ENCODE measurements at places on chromosomes 6 and 20.

GRCh38 chr6:141359953-141360352, 772.8 kb upstream of the GJE1 start:
- no peak for DNase-seq

DNA sequence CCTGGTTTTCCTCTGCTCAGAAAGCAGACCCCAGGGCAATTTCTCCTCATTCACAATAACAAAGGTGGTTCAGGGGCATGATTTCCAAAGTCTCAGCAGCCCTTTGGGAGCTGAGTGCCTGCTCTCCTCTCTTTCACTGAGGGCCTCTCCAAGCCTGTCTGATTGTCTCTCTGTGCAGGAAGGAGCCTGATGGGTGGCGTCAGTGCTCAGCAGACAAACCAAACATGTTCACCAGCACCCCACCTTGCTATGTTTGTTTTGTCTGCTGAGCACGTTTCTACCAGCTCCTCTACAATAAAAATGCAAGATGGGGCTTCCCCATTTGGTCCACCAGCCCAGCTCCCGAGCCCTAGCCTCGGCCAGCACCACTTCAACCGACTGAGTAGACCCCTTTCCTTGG, 25.4 kb upstream of the TCP11 start:
- no peak for DNase-seq

GRCh38 chr6:20647585-20647984, 113.3 kb downstream of the CDKAL1 start:
- no peak for DNase-seq

DNA sequence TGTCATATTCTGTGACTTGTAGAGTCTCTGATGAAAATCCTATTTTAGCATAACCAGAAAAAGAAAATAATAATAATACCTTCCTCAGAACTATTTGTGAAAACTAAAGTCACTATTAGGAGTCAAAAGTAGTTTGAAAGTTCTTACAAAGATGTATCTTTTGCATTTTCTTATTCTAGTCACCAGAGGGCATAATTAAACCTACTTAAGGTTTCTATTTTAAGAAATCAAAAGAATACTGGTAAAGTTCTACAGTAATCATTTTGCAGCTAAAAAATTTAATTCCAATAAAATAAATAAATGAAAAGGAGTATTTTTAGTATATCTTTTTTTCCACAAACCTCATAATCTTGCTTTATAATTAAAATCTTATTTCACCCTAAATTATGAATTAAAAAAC, 28.0 kb upstream of the MCM9 start:
- no peak for DNase-seq

DNA sequence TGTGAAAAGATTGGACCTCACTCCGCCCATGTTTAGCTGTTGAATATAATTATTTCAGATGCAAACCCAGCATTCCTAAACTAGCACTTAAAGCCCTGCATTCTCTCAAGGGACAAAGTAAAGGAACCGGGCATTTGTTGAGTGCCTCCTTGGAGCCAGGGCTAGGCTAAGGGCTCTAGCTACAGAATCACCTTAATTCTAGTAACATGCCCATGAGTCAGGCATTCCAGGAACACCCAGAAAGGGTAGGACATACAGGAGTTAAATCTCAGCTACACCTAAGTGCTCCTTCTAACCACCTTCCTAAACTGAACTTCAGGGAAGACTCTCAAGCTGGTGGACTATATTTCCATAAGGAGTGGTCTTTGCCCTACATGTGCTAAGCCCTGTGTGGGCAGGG, 89.4 kb downstream of the SLC24A3 start:
- no peak for DNase-seq

DNA sequence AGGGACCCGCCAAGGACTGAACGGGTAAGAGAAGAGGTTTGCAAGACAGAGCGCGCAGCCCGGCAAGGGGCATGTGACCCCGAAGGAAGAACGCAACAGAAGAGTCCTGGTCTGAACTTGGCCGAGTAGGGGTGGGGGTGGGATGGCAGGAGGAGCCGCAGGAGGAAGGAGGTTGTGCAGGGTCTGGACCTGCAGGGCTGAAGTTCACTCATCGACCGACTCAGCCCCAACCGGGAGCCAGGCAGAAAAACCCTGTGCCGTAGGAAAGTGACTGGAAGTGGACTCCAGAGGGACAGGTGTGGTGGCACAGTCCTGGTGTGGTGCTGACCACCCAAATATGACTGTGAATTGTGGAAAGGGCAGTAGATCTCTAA, 15.2 kb downstream of the ADISSP start:
- DNase-seq, result no peak

- no peak for DNase-seq
Measured at GRCh38 chr20:47451602-47451904, 50.1 kb upstream of the NCOA3 start.

DNA sequence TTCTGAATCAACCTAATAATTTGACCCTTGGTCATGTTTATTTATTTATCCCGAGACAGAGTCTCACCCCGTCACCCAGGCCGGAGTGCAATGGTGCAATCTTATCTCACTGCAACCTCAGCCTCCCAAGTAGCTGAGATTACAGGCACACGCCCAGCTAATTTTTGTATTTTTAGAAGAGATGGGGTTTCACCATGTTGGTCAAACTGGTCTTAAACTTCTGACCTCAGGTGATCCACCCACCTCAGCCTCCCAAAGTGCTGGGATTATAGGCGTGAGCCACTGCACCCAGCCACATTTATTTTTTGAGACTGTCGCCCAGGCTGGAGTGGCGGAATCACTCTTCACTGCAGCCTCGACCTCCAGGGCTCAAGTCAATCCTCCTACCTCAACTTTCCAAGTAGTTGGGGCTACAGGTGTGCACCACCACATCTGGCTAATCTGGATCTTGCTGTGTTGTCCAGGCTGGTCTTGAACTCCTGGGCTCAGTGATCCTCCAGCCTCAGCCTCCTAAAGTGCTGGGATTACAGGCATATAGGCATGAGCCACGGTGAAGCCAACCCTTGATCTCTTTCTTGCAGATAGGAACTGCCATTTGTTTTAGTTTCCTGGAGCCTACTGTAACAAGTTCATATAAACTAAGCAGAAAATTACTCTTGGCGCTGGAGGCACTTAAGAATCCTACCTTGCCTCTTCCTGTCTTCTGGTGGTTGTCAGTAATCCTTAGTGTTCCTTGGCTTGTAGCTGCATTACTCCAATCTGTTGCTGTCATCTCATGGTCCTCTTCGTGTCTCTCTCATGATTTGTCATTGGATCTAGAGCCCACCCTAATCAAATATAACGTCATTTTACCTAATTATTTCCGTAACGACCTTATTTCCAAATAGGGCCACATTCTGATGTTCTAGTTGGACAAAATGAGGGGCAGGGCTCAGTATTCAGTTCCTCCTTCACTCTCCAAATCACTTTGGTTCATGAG, 2.3 kb downstream of the RPS18 start:
- DNase-seq, result no peak

DNA sequence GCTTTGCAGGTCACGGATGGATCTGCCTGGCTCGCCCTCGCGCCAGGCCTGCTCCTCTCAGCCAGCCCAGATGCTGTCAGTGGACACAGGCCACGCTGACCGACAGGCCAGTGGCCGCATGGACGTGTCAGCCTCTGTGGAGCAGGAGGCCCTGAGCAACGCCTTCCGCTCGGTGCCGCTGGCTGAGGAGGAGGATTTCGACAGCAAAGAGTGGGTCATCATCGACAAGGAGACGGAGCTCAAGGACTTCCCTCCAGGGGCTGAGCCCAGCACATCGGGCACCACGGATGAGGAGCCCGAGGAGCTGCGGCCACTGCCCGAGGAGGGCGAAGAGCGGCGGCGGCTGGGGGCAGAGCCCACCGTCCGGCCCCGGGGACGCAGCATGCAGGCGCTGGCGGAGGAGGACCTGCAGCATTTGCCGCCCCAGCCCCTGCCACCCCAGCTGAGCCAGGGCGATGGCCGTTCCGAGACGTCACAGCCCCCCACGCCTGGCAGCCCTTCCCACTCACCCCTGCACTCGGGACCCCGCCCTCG, 19.6 kb downstream of the TTBK1 start:
- no peak for DNase-seq

GRCh38 chr20:15065794-15066193, 728.4 kb upstream of the FLRT3 start:
- DNase-seq, result no peak

GRCh38 chr6:89792881-89793280, 26.7 kb downstream of the MDN1 start:
- no peak for DNase-seq

DNA sequence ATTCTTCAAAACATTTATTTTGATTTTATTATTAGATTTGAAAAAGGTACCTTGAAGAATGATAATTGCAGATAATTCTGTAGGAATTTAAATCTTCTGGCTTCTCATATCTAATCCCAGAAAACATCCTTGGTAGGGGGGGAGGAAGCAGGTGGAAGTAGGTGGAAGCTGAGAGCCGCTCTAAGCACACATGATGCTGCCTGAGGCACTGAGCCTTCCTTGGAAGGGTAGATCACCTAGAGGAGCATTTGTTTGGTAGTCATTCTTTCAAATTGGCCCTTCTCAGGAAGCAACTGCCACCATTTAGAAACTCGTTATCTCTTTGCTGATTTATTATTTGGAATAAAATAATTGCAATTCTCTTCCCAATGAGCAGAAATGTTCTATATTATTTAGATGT, 623.3 kb downstream of the CD109 start:
- DNase-seq, result no peak

DNA sequence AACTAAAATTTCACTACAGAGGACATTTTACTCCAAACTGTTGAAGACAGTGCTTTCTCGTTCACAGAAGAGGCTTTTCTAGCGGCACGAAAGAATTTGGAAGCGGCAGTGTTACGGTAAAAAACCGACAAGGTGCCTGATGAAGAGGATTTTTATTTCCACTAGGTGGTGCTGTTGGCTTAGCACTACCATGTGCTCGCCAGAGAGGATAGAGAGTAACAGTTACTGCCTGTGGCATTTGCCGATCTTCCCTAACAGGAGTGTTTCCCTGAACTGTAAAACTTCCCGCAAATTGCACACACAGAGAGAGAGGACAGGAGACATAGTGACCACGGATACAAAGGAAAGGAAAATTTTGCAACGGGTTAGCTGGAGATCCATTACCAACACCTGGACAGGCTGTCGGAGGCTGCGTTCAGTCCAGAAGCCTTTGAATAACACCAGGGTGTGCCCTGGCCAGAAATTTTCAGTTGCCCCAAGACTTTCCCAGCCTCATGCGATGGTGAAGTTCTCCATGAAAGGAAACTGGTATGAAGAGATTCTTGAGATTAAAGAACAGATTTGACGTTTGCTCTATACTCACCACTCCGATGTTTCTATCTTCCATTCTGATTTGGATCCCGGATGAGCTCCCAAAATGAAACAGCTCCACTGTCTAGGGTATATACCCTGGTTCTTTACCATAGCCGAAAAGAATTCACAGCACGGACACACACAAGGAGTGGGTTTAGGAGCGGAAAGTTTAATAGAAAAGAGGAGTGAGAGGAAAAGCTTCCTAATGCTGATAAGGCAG, 48.1 kb downstream of the HLA-DPB1 start:
- no peak for DNase-seq

DNA sequence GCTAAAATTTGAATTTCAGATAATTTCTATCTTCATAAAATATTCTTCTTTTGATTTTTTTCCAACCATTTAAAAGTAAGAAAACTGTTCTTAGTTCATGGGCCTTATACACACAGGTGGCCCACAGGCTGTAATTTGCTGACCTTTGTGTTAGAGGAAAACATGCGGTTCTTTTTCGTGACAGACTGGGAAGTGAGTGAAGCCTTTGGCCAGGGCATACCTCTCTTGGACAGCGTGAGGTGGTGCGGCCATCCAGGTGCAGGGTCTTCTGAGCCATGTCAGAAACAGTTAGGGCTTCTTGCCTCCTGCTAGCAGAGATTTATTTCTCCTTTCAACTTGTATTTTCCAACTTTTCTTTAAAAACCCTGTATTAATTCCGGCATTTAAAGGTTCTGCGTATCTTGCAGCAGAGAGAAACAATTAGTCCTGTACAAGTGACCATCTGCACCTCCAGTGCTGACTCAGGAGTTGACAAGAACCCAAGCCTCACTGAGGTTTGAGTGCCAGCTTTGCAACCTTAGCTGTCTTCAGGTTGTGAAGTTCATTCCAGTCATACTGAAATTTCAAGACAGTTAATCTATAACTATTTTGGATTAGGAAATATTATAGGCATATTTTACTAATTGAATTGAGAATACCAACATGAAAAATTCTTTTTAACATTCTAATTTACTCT, 177.8 kb downstream of the LY86 start:
- no peak for DNase-seq

- no peak for DNase-seq
Measured at GRCh38 chr6:21115111-21115510, 478.4 kb upstream of the SOX4 start.

Data from stimulated activated naive CD4-positive, alpha-beta T cell (primary cell).